ENCODE measurements at places on chromosomes 2 and 18.

- no peak for DNase-seq
Observed at GRCh38 chr18:65477455-65477854, 273.4 kb upstream of the CDH7 start.

GRCh38 chr2:200050921-200051610 lies 95.7 kb downstream of the MAIP1 start:
- DNase-seq = no peak

DNA sequence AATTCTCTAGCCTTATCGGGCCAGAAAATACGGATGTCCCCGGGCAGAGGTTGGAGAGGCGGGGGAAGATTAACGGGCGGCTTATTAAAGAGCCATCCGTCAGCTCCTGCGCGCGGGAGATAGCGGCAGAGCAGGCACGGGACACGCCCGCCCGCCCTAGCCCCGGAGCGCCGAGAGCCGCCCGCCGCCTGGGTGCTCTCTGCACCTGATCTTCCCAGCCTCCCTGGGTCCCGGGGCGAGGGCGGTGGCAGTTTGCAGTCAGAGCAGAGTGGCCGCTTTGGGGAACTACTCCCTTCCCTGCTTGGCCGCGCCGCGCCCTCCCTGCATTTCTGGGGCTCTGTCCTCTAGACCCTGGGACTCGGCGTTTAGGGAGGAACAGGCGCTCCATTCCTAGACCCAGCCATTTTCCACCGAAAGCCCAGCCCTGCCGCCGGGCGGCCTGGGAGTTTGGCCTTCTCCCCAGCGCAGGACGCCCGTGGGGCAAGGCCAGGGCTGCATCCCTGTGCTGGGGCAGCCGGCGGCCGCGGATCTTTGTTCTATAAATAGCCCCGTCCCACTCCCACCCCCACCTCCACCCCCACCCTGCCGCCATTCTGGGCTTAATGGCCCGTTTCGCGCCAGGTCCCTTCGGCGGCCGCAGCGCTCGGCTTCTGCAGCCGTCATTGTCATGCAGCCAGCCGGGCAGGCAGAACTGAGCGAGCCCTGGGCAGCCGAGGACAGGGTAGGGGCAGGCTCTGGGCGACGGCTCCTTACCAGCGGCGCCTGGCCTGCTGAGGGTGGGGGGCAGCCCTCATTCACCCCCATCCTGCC lies 6.6 kb downstream of the GAD1 start:
- DNase-seq = no peak

- DNase-seq = no peak
Observed at GRCh38 chr18:46556590-46557206, 100.3 kb downstream of the LOXHD1 start.

DNA sequence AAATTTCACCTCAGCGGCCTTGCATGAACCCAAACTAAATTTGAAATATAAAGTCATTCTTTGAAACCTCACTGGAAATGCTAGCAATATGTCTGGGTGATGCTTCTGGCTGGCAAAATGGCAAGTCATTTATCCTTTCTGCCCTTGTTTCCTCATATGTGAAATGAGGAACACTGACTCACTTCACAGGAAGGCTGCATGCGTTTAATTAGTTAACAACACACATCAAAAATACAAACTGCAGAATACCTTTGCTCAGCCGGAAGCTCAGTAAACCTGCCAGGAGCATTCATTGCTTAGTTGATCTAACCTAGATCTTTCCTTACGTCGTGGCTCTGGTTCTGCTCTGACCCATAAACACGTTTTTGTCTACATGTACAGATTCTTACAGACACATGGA lies 214.2 kb upstream of the ACVR2A start:
- DNase-seq = no peak

- DNase-seq = no peak
Observed at GRCh38 chr2:74824679-74825078, 9.2 kb upstream of the HK2 start.

DNA sequence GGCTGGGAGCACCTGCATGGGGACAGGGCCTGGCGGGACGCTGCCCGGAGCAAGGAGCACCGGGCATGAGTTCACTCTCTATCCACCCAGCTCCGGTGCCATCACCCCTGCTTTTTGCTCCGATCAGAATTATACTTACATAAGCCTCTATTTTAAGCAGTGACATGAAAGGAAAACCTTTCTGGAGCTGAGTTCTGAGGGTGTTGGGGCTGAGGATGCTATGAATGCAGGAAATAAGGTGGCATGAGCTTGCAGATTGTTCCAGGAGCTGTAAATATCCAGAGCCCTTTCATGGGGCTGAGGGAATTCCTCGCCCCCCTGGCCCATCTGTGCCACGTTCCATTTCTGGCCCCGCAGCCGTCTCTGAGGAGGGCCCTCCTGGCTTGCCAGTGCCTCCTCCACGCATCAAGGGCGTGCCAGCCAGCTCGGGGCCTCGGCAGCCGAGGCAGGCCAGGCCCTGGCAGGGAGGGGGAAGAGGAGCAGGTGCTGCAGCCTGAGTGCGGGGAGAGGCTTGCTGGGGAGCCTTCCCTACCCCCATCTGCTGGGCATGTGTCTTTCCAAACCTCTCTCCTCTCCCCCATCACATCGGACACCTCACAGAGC lies 91.7 kb upstream of the MCFD2 start:
- no peak for DNase-seq

DNA sequence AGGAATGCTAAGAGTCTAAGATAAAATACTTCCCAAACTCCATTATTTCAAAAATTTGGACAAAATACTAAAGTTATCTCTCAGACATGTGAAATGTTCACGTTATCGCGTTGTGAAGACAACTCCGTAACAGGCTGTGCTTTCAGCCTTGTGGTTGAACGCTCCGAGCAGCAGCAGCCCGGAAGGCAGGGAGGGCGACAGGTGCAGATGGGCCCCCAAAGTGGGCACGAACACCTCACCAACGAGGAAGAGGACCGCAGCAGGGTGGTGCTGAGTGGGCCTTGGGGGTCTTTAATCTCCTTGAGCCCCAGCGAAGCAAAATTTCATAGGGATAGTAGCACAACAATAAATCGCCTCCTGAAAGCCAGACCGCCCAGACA lies 1.0 kb upstream of the FAM110C start:
- no peak for DNase-seq

DNA sequence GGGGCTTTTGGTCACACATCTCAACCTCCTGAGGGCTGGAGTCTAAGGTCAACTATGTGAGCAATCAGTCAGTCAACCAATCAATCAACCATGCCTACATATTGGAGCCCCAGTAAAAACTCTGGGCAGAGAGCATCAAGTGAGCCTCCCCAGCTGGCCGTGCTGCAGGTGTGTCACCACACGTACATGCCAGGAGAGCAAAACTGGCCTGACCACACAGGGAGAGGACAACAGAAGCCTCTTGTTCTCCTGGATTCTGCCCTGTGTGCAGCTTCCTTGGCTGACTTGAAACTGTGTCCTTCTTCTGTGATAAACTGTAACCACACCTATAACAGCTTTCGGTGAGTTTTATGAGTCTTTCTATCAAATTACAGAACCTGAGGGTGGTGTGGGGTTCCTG lies 25.9 kb downstream of the GPR35 start:
- no peak for DNase-seq

- DNase-seq = no peak
Observed at GRCh38 chr2:224223851-224224555, 177.9 kb downstream of the FAM124B start.

GRCh38 chr2:171174075-171174474 lies 13.4 kb upstream of the TLK1 start:
- DNase-seq = no peak

- DNase-seq = no peak
Observed at GRCh38 chr2:236849508-236849907, 236.2 kb upstream of the COPS8 start.

GRCh38 chr2:232406556-232407310 lies at the start of gene ALPG:
TSS of gene ALPG (plus strand) at chr2:232406844. CDS start at chr2:232406895, 51 bp downstream.
- no peak for DNase-seq

DNA sequence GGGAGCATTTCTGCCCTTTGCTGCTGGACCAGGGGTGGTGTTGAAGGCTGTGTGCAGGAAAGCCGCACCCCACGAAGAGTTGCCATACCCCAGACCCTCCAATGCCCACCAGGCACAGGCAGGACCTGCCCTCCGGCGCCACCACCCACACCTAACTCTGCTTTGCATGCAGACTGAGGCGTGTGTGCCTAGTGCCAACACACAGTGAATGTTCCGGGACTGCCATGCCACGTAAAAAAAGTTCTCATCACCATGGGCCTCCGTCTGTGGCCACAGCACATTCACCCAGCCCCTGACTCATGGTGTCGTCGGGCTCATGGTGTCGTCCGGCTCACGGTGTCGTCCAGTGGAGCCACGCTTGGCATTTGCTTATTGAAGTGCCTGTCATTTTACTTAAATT lies 184.9 kb upstream of the RAB6C start:
- no peak for DNase-seq

DNA sequence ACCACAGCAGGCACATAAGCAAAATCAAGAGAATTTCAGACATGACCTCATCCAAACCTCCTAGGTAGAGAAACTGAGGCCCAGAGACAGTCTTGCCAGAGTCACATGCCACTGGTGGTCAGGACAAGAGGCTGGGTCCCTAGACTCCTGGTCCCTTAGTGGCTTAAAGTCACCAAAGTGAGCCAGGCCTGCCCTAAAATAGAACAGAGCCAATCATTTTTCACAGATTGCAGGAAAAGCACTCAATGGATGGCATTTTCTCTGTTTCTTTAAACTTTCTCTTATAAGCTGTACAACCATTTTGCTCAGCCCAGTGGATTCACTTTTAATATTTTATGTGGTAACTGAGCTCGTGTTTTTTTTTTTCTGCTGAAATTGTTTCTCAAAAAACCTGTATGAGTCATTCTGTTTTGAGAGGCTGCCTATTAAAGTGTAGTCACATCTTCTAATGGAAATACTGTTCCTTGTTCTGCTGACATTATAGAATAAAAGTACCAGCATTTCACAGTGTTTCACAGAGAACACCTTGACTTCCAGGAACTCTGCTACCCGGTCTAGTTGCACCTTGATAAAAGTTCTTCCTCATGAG lies 29.6 kb downstream of the STEAP3 start:
- no peak for DNase-seq

DNA sequence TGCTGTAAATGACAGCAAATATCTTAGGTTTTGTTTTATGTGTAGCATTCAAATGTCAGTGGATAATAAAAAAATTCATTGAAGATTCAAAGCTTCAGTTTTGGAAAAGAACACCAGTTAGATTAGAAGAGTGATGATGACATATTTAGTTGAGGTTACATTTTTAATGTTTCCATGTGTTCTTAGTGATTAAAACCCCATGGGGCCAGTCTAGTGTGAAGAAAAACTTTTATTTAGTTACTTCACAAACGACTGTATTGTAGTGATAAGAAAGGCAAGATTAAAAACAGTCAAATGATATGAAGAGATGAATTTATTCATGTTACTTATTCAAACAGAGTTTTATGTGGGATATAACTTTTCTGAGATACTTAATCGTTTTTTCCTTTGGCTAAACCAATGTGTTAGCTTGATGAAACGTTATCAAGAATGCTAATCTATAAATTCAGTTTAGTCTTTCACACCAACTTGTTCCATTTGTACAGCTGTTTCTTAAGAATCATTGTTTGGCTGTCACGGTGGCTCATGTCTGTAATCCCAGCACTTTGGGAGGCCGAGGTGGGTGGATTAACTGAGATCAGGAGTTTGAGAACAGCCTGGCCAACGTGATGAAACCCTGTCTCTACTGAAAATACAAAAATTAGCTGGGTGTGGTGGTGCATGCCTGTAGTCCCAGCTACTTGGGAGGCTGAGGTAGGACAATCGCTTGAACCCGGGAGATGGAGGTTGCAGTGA lies 11.6 kb downstream of the BMPR2 start:
- no peak for DNase-seq

DNA sequence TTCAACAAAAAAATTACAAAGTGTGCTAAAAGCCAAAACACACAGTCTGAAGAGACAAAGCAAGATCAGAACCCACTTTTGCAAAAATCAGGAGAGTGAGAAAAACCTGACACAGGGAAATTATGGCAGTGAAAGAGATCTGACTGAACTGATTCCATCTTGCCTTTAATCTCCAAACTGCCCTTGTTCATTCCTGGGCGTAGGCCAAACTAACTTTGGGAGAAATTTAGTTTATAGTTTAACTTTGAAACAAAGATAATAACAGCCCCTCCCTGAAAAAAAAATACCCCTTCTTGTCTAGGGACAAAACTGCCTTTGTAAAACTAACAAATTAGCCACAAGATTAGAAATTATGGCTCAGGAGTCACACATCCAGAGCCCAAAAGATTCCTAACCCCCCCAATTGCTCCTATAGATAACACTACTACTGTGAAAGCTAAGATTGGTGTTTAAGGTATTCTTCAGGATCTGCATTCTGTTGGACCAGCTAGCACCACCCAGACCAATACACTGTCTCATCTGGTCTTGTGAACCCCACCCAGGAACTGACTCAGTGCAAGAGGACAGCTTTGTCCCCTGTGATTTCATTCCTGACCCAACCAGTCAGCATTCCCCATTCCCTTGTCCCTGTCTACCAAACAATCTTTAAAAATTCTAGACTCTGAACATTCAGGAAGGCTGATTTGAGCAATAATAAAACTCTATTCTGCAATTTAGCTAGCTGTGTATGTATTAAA lies 226.1 kb upstream of the SH3BP4 start:
- no peak for DNase-seq

DNA sequence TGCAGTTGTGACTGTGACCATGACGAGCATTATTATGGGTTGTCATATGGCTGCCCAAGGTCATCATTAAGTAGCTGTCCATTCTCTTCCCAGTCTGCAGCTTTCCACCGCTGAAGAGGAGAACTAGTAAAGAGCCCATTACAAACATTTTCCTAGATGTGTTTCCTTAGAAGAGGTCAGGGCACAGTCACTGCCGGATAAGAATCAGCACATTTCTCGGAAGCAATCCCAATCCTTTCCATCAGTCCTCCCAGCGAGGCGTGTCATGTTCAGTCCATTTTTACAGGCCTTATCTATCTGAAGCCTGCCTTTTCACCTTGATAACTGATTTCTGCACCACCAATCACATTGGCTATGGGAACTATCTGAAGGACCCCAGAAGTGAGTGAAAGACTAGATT lies 319.9 kb upstream of the SLC14A2 start:
- no peak for DNase-seq

DNA sequence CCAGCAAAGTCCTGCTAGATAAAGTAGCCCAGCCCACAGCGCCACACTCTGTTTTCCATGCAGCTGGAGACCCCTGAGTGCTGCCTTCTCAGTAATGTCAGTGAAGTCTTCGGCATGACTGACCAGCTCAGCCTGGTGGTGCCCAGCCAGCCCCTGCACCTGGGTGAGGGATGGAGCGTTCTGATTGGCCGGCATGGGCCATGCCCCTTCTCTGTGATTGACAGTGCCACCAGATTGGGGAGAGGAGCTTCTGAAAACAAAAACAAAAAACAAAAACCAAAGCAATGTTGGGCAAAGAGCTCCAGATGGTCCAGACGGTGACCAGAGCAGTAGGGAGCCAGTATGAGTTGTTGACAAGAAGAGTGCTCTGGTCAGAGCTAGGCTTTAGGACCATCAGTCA lies 122.6 kb downstream of the DYSF start:
- DNase-seq = no peak

GRCh38 chr2:190343536-190344275 lies at the start of gene INPP1:
TSS of gene INPP1 (plus strand) at chr2:190343589. CDS start at chr2:190360103, 16,514 bp downstream.
- peak; percentile 48 for DNase-seq

- no peak for DNase-seq
Observed at GRCh38 chr18:59656373-59656887, 40.8 kb downstream of the CCBE1 start.
